ENCODE measurements at places on chromosomes 1 and 21. TPM values are rescaled to one million over a fixed set of nuclear protein-coding genes. Genes with fewer than 3 reads are reported as not detected.

GRCh38 chr1:116107371-116107770 is 3.8 kb upstream of the MAB21L3 start:
- H3K36me3 ChIP-seq = no peaks in the 10 kb centered on the region
- peaks cover 20% of the 10 kb centered on the region for H3K4me1 ChIP-seq
- no peak overlapping the region for H3K4me3 ChIP-seq
- H3K27me3 ChIP-seq = no peaks in the 10 kb centered on the region
- no peak overlapping the region for H3K27ac ChIP-seq

- DNase-seq = no peak
- H3K4me1 ChIP-seq = peaks cover 17% of the 10 kb centered on the region
- no peak overlapping the region for H3K27ac ChIP-seq
- peak overlapping the region; percentile 26 for H3K4me3 ChIP-seq
- no peaks in the 10 kb centered on the region for H3K27me3 ChIP-seq
Measured at GRCh38 chr1:154998201-154998780, 4.3 kb upstream of the ZBTB7B start.

- peaks cover 4% of the 10 kb centered on the region for H3K4me1 ChIP-seq
- H3K27me3 ChIP-seq = peaks cover 43% of the 10 kb centered on the region
- no peak for DNase-seq
- H3K4me3 ChIP-seq = no peak overlapping the region
- no peak overlapping the region for H3K27ac ChIP-seq
- H3K36me3 ChIP-seq = no peaks in the 10 kb centered on the region
Measured at GRCh38 chr1:34367954-34368353, 191.2 kb downstream of the C1orf94 start.

DNA sequence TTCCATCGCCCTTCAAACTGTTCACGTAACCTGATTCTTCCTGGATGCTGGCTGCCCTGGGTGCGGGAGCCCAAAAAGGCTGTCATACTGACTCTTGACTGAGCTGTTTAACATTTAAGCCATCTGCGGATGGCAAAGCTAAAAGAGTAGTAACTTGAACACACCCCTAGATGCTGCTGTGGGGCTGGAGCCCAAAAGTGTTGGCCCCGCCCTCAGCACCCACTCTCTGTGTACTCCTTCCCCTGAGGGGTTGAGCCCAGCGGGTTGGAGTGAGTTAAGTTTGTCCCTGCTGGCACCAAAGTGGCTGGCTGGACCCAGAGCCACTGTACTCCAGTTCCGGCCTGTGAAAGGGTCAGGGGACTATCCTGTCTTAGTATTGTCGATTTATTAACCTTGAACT is 640.6 kb downstream of the PTPRU start:
- H3K27ac ChIP-seq = no peak overlapping the region
- H3K4me3 ChIP-seq = no peak overlapping the region
- DNase-seq = peak; percentile 4
- H3K27me3 ChIP-seq = peaks cover 66% of the 10 kb centered on the region
- H3K36me3 ChIP-seq = no peaks in the 10 kb centered on the region
- no peaks in the 10 kb centered on the region for H3K4me1 ChIP-seq

DNA sequence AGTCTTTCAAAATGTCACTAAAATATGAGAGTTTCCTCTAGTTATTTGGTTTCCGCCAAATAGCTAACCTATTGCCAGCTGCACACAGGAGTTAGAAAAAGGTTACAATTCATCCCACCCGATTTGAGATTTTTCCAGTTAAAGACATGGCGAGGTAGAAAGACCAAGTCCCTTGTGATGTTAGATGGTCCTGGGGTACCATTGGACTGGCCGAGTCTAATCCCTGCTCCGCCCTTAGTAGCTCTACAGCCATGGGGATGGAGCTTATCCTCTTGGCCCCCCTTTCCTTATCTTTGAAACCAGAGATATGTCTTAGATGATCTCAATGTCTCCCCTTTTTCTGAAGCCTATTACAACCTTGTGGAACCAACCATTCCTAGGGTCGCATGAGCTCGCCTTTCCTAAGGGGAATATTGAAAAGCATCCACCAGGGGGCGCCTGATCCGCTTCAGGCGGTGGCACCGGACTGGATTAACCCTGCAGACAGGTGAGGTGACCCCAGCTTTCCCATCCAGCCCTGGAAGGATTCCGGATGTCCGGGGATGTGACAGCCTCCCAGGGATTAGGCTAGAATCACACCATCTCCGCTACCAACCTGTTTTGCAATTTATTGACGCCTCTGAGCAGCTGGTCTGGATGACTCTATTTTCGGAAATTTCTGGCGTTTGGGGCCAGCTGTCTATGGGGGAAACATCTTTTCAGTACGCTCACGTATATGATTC is 68.3 kb upstream of the SIM2 start:
- peaks cover 80% of the 10 kb centered on the region for H3K27me3 ChIP-seq
- H3K4me1 ChIP-seq = no peaks in the 10 kb centered on the region
- no peak overlapping the region for H3K4me3 ChIP-seq
- no peaks in the 10 kb centered on the region for H3K36me3 ChIP-seq

GRCh38 chr1:163614361-163614760 is 292.6 kb downstream of the NUF2 start:
- no peak overlapping the region for H3K4me3 ChIP-seq
- no peak for DNase-seq
- H3K27me3 ChIP-seq = no peaks in the 10 kb centered on the region
- no peaks in the 10 kb centered on the region for H3K36me3 ChIP-seq
- peaks cover 5% of the 10 kb centered on the region for H3K4me1 ChIP-seq
- no peak overlapping the region for H3K27ac ChIP-seq

DNA sequence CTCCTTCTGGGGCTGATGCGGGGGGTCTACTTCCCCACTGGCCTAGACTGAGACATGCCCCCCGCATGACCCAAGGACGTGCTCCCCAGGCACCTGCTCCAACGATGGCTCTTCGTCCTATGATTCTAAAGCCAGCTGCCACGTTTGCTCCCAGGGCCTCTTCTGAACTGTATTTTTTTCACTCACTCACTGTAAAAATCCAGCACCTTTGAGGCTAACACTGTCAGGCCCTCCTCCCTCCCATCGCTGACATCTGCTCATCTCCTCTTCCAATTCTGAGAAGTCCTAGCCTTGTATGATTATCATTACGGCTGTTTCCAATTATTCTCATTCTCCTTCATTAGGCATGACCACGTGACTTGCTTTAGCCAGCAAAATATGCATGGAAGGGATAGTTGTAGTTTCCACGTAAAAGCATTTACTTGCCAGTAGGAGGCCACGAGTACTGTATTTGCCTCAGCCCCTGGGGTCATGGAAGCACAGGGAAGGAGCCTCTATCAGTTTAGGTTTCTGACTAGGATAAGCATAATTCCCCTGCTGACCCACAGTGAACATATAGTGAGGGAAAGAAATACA is 19.1 kb upstream of the EDN2 start:
- H3K36me3 ChIP-seq = no peaks in the 10 kb centered on the region
- H3K4me1 ChIP-seq = peaks cover 26% of the 10 kb centered on the region
- no peak overlapping the region for H3K4me3 ChIP-seq
- no peak for DNase-seq
- peak overlapping the region; percentile 49 for H3K27ac ChIP-seq
- H3K27me3 ChIP-seq = peaks cover 2% of the 10 kb centered on the region

GRCh38 chr21:17859661-17860060 is 40.5 kb upstream of the C21orf91 start:
- H3K27ac ChIP-seq = no peak overlapping the region
- H3K4me1 ChIP-seq = no peaks in the 10 kb centered on the region
- H3K36me3 ChIP-seq = no peaks in the 10 kb centered on the region
- H3K4me3 ChIP-seq = no peak overlapping the region
- H3K27me3 ChIP-seq = peaks cover 14% of the 10 kb centered on the region
- DNase-seq = no peak

DNA sequence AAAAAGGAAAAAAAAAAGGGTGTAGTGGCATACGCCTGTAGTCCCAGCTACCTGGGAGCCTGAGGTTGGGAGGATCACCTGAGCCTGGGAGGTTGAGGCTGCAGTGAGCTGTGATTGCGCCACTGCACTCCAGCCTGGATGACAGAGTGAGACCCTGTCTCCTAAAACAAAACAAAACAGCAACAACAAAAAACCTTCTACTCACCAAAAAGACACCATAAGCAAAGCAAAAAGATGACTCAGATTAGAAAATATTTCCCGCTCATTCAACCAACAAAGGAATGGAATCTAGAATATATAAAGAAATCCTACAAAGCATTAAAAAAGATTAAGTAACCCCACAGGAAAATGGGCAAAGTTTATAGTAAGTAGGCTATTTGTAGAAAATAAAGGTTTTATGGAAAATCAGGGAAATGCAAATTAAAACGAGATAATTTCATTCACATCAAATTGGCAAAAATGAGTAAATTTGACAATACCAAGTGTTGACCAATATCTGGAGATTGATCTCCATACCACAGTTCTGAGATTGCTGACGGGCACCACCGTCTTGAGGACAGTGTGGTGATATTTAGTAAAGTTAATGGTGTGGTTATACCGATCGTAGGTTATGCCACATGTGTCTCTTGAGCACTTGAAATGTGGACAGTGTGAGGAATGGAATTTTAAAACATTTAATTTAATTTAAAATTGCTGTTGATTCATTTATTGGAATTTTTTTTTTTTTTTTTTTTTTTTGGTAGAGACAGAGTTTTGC is 54.0 kb downstream of the PIK3CD start:
- no peak overlapping the region for H3K27ac ChIP-seq
- peaks cover 2% of the 10 kb centered on the region for H3K36me3 ChIP-seq
- no peak for DNase-seq
- H3K4me1 ChIP-seq = peaks cover 5% of the 10 kb centered on the region

DNA sequence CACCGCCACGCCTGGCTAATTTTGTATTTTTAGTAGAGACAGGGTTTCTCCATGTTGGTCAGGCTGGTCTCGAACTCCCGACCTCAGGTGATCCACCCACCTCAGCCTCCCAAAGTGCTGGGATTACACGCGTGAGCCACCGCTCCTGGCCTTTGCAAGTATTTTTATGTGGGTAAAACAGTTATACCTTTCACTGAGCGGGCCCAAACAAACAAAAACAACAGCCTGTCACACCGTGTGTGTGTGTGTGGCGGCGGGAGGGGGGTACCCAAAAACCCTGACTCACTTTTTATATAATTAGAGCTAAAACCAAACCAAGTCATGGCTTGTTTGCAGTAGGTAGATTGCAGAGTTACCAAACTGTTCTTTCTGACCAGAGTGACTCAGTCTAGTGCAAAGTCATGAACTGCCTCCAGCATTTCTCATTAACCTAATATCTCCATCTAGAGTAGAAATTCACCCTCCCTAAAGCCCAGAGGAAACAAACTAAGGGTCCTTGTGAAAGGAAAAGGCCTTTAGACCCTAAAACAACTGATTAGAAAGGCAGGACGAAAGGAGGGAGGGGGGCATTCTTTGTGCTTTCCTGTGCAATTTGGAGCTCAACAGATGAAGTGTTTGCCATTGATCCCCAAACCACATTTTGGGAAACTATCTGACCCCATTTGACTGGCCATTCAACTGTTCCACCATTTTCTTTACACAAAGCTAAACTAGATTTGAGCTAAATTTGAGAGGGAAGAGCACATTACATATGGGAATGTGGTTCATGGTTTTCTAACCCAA is 181.0 kb downstream of the DHRS3 start:
- H3K27me3 ChIP-seq = no peaks in the 10 kb centered on the region
- no peak overlapping the region for H3K4me3 ChIP-seq
- H3K27ac ChIP-seq = peak overlapping the region; percentile 99
- H3K4me1 ChIP-seq = peaks cover 72% of the 10 kb centered on the region
- no peak for DNase-seq

DNA sequence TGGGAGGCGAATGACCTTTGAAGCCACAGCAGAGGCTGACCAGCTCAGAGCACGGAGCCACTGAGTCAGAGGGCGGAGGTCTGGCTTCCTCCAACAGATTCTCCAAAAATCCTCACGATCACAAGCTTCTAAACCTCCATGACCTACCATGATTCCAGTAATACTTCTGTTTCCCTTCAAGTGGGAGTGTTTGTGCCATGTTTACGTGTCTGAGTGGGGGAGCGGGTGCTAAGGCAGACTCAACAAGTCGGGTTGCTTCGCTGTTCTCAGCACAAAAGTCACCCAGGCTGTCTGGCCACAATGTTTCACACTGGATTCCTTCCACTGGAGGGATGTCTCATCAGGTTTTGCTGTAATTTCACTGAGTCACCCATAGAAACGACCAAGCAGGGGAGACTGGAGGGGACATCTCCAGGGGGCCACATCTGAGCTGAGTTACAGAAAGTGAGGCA is 86.2 kb downstream of the SLC66A1 start:
- peaks cover 5% of the 10 kb centered on the region for H3K36me3 ChIP-seq
- DNase-seq = no peak
- H3K27ac ChIP-seq = peak overlapping the region; percentile 69
- peaks cover 40% of the 10 kb centered on the region for H3K4me1 ChIP-seq
- no peaks in the 10 kb centered on the region for H3K27me3 ChIP-seq

GRCh38 chr1:161189036-161189435 is 9.8 kb downstream of the ADAMTS4 start:
- peaks cover 8% of the 10 kb centered on the region for H3K4me1 ChIP-seq
- no peaks in the 10 kb centered on the region for H3K27me3 ChIP-seq
- no peak overlapping the region for H3K4me3 ChIP-seq
- no peak for DNase-seq
- H3K36me3 ChIP-seq = no peaks in the 10 kb centered on the region
- H3K27ac ChIP-seq = no peak overlapping the region

GRCh38 chr1:162197615-162198421 is 128.3 kb downstream of the NOS1AP start:
- no peaks in the 10 kb centered on the region for H3K36me3 ChIP-seq
- no peaks in the 10 kb centered on the region for H3K4me1 ChIP-seq
- DNase-seq = no peak
- no peak overlapping the region for H3K27ac ChIP-seq
- no peaks in the 10 kb centered on the region for H3K27me3 ChIP-seq

DNA sequence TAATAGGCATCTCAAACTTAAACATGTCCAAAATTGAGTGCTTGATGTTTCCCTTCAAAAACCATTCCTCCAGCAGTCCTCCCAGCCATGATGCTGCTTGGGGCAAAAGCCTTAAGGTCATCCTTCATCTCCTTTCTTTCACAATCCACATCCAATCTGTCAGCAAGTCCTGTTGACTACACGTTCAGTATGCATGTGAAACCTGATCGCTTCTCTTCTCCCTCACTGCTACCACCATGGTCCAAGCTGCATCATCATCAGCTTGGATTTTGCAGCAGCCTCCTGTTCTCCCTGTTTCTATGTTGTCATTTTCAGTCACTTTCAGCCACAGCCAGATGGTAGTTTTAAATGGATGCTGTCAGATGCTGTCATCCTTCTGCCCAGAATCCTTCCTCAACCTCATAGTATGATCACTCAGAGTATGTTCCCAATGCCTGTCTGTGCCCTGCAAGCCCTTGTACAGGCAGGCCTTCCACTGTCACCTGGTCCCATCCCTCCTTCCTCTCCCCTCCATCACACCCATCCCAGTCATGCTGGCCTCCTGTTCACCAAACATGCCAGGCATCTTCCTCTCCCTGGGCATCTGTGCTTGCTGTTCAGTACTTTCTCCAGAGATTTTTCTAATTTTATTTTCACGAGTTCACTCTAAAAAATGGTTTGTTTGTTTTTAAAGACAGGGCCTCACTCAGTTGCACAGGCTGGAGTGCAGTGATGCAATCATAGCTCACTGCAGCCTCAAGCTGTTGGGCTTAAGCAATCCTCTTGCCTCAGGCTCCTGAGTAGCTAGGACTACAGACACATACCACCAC is 66.0 kb downstream of the SYDE2 start:
- no peak overlapping the region for H3K27ac ChIP-seq
- no peak overlapping the region for H3K4me3 ChIP-seq
- peaks cover 8% of the 10 kb centered on the region for H3K4me1 ChIP-seq
- no peaks in the 10 kb centered on the region for H3K27me3 ChIP-seq
- no peak for DNase-seq
- H3K36me3 ChIP-seq = no peaks in the 10 kb centered on the region

The CYP4Z1 gene
- total RNA-seq = not detected

The BACE2 gene
- total RNA-seq = 31.3 TPM

The RAB7B gene
- 1.5 TPM for total RNA-seq

The RYR2 gene
- total RNA-seq = 6.1 TPM

The NBPF20 gene
- total RNA-seq = 4.9 TPM

The RHEX gene
- total RNA-seq = not detected

The PIAS3 gene
- 62.0 TPM for total RNA-seq

The LCE1B gene
- total RNA-seq = not detected

All from mesothelial cell of epicardium (in vitro differentiated cells).